Metanephros (tissue), 2 donors: ENCODE measurements at places on chromosomes 5 and 9. TPM values are rescaled to one million over a fixed set of nuclear protein-coding genes. Genes with fewer than 3 reads are reported as not detected.

Gene PCDHA4
- total RNA-seq = 1.8 TPM

Gene TCOF1
- total RNA-seq = 22.4 TPM

Gene PCDHA3
- total RNA-seq = 0.64 TPM

Gene NOL6
- 22.0 TPM for total RNA-seq

Gene BTNL9
- total RNA-seq = 17.1 TPM

Gene SARDH
- 19.6 TPM for total RNA-seq

Gene UGT3A1
- total RNA-seq = 34.4 TPM

Gene FOXI1
- 3.8 TPM for total RNA-seq

Gene TCERG1
- total RNA-seq = 69.2 TPM

Gene SPINK4
- total RNA-seq = not detected

Gene RGMB
- total RNA-seq = 26.4 TPM

Gene TAS2R1
- not detected for total RNA-seq
